Stimulated activated CD8-positive, alpha-beta memory T cell treated with anti-CD3 and anti-CD28 coated beads, Interleukin-15, amount 100 ng/mL, for 4 hours (primary cell): ENCODE measurements at places on chromosomes 4 and X.

- no peak for DNase-seq
These were observed 26.4 kb upstream of the SMIM14 start for GRCh38 chr4:39664828-39665731.

DNA sequence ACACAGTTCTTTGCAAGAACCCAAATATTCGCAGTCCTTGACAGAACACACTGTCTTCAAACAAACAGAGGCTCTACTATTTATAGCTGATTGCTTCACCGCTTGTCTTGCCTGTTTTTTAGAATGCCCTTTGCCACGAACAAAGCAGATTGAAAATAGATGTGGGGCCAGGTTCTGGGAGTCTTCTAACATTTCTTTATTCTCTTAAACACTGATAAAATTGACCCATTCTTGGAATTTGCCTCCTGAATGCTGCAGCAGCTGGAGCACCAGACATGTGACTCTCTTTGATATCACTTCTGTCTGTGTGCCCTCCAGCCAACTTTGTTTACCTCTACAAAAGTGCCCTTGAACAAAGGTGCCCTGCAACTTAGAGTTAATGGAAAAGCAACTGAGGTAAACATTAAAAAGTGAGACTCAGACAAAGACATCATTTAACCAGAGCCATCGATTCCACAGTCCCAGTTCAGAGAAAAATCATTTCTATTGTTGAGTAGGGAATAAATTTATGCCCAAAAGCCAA is 64.2 kb upstream of the SPP1 start:
- DNase-seq = no peak

GRCh38 chr4:25401066-25401465 is 24.0 kb downstream of the ANAPC4 start:
- no peak for DNase-seq

DNA sequence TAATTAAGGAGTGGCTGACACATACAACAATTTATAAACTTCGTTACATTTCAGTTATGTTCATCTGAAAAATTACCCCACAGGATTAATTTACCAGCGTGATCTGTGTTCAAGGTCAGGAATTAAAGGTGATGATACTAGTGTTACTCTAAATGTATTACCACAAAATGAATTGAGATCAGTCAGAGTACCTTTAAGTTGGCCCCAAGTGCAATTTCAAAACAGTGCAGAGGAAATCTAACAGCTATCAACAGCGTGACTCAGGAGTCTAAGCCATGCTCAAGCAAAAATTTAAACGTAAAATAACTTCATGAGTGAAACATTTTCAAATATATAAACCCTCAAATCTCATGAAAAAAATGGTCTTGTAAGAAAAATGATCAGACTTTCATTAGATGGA is 18.7 kb downstream of the ANTXR2 start:
- no peak for DNase-seq

DNA sequence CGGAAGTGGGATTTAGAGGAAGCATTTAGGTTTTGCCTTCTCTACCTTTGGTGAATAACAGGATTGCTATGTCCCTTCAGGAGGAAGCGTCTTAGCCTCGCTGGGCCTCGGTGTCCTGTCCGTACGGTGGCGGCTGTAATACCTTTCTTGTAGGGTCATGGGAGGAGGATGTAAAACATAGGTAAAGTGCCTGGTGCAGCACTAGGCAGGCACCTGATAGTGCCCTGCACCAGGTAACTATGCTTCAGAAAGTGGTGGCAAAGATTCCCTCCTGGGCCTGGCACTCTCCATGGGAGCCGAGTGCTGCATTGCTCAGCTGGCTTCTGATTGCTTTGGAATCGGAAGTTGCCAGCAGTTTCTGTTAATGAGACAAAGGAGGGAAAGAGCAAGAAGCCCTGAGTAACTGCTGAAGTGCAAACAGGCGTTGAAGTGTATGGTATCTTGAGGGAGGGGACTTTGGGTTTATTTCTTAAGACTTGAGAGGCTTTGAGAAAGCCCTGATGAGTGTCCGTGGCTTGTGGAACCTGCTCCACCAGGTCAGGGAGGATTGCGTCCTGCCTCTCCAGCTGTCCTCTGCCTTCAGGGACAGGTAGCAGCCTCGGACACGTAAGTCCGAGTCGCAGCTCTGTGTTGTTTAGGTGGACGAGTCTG is 45.8 kb downstream of the TBC1D14 start:
- DNase-seq = no peak

DNA sequence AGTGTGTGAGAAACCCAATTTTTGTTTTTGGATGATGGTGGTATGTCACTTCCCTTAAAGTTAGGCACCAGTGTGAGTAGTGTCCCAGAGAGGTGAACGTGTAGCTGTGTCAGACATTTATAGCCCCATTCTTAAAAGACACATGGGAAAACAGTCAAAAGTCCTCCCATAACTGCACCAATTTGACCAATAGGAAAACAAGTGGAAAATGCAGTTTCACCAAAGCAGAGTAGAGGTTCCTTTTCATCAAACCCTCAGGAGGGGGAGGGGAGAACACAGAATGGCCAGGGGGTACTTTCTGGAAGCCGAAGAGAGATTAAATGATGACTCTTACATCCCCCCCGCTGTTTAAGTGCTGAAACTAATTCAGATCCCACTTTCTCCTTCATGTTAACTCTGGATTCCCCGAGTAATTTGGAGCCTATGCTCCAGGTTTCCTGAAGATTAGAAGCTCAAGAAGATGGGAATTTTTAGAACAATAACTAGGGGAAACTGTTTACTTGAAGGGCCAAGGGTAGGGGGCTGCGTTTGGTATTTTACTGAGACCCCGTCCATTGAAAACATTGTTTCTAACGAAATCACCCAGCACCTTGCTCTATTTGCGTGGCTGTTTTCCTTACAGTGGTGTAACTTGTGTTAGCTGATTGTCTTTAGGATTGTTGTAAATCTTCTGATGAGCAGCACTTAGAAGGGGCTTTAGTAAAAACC is 2.1 kb upstream of the LEF1 start:
- no peak for DNase-seq

GRCh38 chr4:11152684-11153083 is 276.0 kb downstream of the HS3ST1 start:
- DNase-seq = no peak

DNA sequence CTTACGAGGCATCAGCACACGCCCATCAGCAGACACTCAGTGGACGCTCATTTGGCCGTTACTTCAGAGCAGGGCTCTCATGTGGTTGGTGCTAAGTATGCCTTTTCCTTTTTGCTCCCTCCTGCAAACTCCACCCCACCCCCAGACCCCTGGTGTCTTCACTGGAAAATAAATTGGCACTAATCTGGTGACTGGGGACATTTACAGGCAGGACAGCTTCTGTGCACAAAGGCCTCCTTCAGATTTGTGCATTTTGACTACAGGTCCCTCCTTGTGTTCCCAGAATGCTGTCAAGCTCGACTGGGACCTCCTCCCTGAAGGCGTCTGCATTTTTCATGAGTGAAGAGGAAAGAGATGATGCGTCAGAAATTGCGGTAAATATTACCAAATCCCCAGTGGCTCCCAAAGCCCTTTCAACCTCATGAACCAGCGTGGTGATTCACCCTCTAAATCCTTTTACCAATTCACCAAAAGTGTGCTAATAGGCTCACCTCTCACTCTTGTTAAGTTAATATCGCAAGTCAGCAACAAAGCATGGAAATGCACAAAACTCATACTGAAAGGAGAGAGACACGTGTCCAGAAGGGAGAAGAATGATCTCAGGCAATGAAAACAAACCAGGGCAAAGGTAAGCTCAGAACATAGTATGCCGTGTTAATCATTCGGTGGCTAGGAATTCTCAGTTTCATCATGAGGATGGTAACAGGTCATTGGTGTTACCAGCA is 119.0 kb downstream of the NKX6-1 start:
- DNase-seq = no peak

GRCh38 chr4:172514011-172514410 is 654.6 kb upstream of the GALNT7 start:
- no peak for DNase-seq

- no peak for DNase-seq
These were observed 1378.2 kb downstream of the STIM2 start for GRCh38 chr4:28238876-28239275.

- no peak for DNase-seq
These were observed 459.2 kb upstream of the GALNT7 start for GRCh38 chr4:172709376-172709775.

DNA sequence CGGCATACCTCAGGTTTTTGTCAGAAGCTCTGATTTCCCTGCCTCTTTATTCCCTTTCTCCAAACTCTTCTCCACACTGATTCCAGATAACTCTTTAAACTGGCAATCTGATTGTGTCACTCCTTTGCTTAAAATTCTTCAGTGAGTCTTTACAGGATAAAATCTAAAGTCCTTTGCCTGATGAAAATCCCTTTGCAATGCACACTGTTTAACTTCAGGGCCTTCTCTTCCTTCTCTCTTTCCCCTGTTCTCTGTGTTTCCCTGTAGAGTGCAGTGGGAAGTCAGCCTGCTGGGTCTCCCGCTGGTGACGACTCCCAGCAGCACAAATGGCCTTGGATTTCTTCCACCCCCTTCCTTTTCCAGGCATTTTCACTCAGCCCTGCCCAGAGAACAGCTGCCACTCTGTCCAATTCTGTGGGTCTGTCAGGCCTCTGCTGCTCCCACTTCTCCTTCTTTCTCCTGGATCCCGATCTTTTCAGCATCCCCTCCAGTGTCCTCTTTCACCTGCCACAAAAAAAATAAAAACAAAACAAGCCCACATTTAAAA is 189.9 kb upstream of the NWD2 start:
- DNase-seq = no peak

DNA sequence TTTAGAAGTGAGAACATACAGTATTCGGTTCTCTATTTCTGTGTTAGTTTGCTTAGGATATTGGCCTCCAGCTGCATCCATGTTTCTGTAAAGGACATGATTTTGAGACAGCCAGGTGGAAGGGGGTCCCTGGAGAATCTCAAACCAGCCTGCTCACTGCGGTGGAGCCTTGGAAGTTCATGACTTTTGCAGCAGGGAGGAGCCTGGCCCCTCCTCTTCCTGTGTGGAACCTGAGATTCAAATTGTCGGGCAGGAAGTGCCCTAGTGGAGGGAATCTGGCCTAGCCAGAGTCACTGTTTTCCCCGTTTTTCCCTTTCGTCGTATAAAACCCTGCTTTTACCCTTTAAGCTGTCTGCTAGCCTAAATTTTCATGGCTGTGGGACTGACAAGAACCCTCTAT is 762.6 kb downstream of the PCDH18 start:
- no peak for DNase-seq
